CD4-positive, alpha-beta T cell (primary cell): ENCODE measurements at places on chromosomes 5 and 9. TPM values are rescaled to one million over a fixed set of nuclear protein-coding genes. Genes with fewer than 3 reads are reported as not detected.

DNA sequence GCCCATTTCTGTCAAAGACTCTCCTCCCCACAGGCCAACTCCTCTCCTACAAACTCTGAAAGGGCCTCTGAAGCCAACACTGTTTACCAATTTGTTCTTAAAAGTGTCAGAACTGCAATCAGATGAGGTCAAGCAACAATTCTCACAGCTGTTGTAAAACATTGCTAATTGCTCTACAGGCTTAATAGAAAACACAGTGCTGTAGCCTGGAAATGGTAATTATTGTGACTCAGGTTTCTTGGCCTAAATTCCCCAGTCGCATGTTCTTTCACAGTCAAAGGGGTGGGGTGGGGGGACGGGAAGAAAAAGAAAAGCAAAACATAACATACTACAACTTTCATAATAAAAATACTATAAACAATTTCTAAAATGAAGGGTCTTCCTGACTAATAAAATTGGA, 343.2 kb downstream of the DMAC1 start:
- no peak for DNase-seq

Gene MAMDC2
- not detected for total RNA-seq

DNA sequence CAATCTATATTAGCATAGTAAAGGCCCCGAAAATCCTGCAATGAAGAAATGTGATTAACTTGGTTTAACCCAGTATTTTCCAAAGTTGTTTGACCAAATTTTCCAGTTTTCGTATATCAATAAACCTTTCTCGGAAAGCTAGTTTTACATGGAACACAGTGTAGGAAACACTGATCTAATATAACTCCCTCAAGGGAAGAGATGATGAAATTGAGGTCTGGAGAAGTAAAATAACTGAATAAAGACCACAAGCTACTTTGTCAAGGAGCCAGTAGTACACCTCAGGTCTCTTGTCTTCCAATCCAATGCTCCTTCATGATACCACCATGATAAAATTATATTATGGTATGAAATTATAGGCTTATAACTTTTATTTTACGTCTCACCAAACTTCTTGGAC, 118.1 kb upstream of the TARS1 start:
- no peak for DNase-seq

- no peak for DNase-seq
Measured at GRCh38 chr9:105254226-105254625, 9.8 kb downstream of the SLC44A1 start.

- no peak for DNase-seq
Measured at GRCh38 chr5:120564013-120564412, 99.9 kb downstream of the PRR16 start.

GRCh38 chr9:127722055-127722745, 6.3 kb downstream of the TTC16 start:
- no peak for DNase-seq

Gene HMGXB3
- total RNA-seq: 29.3 TPM

DNA sequence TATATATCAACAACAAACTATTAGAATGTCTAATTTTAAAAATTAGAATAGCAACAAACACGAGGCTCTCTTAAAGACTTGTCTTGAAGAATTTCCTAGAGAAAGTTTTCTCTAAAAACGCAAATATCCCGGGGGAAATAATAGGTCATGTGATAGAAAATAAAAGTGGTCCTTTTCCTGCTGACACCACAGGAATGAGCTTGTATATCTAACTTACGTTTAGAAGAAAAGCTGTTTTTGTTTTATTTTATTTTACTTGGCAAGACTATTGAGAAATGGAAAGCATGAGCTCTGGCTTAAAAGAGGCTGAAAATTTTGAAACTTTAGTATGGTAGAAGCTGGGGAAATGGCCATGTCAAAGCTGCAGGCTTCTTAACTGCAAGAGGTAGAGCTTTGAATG, 465.0 kb downstream of the AGTPBP1 start:
- no peak for DNase-seq

DNA sequence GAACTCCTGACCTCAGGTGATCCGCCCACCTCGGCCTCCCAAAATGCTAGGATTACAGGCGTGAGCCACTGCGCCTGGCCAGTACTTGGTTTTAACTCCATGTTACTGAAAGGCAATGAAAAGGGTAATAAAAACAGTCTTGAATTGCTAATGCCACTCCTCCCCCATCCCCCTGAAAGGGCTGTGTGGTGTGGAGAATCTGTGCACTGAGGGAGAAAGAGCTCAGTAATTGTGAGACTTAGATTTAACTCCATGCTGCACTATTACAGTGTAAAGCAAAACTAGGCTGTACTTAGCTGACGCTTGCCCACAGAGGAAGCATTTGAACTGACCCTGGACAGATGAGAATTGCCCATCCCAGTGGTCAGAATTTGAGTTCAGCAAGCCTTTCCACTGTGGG, 1662.4 kb upstream of the ACO1 start:
- DNase-seq: no peak

Gene C9orf43
- 0.60 TPM for total RNA-seq

- peak; percentile 55 for DNase-seq
Measured at GRCh38 chr9:99807276-99807852, 14.3 kb upstream of the NR4A3 start.

GRCh38 chr5:125044491-125045282, 298.2 kb upstream of the ZNF608 start:
- DNase-seq: no peak

Gene ADGRD2
- not detected for total RNA-seq

GRCh38 chr9:34550681-34551270, 28.0 kb upstream of the ENHO start:
- peak; percentile 25 for DNase-seq
